ENCODE measurements at places on chromosomes 1 and 21. TPM values are rescaled to one million over a fixed set of nuclear protein-coding genes. Genes with fewer than 3 reads are reported as not detected.

The SHE gene
- polyA plus RNA-seq, result not detected

- DNase-seq, result peak; percentile 99
Measured at GRCh38 chr21:38289705-38290485, 33.1 kb downstream of the KCNJ15 start.

The PRKAB2 gene
- 5.9 TPM for polyA plus RNA-seq

DNA sequence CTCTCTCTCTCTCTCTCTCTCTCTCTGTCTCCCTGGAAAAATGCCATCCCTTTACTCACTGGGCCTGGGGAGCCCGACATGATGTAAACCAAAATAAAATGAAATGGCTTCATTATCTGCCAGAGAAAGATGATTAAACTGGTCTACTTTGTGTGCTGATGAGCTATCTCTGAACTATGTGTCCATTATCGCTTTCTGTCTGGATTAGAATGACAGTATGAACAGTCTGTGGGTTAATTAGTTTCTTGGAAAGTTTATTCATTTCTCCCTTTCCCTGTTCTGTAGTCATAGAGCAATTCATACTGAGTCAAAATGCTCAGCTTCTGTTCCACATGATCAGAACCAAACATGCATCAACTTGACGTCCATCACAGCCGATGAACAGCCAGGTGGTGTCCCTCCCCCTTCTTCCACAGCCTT lies 72.4 kb upstream of the KCND3 start:
- DNase-seq, result peak; percentile 98

The MIXL1 gene
- polyA plus RNA-seq, result 0.07 TPM

DNA sequence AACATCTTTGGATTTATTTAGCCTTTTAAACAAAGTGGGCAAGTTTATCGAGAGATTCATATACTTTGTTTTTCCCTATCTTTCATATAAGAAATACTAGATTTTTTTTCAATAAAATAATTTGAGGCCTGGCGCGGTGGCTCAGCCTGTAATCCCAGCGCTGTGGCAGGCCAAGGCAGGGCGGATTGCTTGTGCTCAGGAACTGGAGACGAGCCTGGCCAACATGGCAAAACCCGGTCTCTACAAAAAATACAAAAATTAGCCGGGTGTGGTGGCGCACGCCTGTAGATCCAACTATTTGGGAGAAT lies 1.6 kb upstream of the CDC14A start:
- no peak for DNase-seq

DNA sequence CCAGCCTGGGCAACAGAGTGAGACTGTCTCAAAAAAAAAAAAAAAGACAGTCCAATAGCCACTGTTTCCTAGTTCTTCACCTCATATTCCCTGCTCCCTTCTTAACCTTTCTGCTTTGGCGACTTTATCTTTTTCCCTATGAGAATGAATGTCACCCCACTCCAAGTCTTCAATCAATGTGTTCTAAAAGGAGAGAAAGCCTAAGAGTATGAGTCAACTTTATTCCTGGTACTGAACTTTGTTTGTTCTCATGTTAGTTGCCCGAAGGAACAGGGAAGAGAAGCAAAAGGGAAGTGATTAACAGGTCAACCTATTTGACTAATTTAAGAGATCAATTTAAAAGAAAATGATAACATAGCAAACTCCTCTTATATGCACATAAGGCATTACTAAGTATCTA lies 39.9 kb upstream of the SLC16A1 start:
- DNase-seq, result peak; percentile 58

The VPS72 gene
- 69.4 TPM for polyA plus RNA-seq

DNA sequence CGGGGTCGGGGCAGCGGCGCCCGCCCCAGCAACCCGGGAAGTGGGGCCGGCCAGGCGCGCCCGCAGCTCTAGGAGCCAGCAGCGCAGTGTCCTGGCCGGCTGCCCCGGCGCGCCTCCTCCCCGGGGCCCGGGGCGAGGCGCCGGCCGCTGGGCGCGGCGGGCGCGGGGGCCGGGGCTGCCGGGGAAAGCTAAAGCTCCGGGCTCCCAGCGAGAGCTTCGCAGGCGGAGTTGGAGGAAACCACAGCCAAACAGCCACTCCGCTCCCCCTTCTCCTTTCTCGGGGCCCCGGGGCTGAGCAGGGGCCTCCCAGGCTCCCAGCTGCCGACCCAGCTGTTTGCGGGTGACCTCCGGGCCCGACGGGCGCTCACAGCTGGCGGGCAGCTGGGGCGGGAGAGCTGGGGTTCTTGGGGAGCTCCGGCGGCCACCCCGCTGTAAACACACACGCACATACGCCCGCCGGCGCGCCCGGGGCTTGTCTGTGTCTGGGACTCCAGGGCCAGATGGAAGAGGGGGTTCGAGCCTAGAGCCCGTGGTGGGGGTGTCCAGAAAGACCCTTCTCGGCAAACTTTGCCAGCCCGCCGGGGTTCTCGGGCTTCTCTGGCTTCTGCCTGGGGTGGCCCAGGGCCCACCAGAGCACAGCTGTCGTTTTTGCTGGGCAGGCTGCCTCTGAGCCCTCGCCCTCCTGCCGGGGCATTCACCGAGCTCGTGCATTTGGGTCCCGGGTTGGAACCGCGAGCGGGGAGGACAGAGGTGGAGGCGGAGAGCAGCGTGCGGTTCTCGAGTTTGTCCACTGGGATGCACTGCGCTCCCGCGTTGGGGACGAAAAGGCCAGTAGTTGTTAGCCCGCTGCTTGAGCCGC lies 1.5 kb downstream of the AJAP1 start:
- peak; percentile 66 for DNase-seq

DNA sequence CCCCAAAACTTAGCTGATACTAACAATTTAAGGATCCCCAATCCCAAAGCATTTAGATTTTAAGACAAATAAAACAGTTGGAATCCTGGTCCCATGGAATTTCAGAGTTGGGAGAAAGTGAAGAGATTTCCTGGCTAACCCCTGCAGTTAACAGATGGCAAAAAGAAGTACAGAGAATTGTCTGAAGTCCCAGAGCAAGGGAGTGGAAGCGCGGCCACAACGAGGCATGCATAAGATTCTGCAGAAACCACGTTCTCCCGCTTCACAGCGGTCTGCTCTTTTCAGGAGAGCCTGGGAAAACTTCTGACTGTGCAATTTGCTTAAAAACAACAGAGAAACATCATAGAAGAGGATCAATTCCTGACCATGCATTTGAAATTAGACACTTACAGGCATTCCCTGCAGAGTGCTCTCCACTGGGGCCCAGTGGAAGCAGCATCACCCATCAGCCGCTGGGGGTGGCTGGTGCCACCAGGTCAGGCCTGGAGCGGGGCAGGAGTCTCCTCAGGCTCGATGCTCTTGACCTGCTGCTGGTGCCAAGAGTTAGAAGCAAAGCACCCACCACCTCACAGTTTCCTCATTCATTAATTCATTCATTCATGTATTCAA lies 226.7 kb upstream of the POU3F1 start:
- no peak for DNase-seq

GRCh38 chr1:109643385-109644230 lies 12.3 kb upstream of the GSTM4 start:
- DNase-seq, result no peak

DNA sequence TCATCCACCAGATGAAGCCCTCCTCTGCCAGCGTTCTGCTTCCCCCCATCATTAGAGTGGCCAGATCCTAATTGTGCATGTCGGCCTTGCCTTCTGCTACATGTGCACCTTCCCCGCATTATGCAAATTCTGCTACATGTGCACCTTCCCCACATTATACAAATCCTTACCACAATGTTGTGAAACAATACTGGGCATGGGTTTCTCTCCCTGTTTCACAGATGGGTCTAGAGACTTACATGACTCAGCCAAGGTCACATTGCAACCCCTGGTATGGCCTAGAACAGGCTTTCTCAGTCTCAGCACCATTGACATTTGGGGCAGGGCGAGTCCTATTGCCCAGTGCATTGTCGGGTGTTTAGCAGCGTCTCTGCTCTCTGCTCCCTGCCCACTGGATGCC lies 1.0 kb upstream of the CELA2A start:
- no peak for DNase-seq

Measured in foreskin keratinocyte (primary cell).